ENCODE measurements at places on chromosomes 7 and 10.
A peak's percentile ranks its signal among the peaks of the same experiment; 100 is the strongest.

- DNase-seq = no peak
Measured at GRCh38 chr7:127798769-127799372, 146.9 kb downstream of the SND1 start.

DNA sequence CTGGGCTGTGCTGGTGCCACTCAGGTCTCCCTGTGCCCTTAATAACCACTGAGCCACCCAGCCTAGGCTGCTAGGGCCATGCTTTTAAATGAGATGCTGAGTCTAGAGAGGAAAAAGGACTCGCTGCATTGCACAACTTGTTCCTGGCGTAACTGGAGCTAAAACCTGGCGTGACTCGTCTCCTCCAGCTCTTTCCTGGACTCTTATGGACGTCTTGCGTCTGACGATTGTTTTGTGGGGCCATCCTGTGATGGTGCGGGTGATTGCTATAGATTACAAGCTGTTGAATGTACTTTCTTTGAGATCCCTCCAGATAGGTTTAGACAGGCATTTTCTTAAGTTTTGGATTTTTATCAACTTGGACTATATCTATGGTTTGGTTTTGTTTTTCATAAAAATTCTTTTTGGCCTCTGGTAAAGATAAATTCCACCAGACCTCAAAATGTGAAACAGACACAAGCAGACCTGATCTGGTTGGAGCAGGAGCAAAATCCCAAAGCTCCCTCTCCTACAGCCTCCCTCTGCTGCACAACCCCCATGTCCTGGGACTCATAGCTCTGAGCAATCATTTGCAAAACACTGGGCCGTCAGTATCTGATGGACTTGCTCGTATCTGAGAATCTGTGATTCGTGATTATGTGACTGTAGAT, 230.3 kb downstream of the ARHGAP12 start:
- no peak for DNase-seq

- DNase-seq = no peak
Measured at GRCh38 chr7:158582089-158582456, 5.5 kb downstream of the PTPRN2 start.

DNA sequence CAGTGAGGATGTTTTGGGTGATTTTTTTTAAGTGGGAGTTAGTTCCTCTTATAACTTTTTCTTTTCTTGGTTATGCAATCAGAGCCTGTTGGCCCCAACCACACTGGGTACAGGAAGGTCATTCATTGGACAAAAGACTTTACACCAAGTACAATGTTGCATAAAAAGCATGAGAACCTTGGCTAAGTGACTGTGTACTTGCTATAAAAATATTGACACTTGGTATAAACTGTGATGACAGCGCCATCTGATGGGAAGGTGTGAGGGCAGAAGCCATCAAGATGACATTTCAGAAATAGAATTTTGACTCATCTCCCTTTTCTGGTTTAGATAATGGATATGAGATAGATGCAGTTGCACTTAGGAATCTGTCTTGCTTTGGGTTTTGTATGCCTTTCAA, 126.4 kb upstream of the CCDC6 start:
- DNase-seq = peak; percentile 45

DNA sequence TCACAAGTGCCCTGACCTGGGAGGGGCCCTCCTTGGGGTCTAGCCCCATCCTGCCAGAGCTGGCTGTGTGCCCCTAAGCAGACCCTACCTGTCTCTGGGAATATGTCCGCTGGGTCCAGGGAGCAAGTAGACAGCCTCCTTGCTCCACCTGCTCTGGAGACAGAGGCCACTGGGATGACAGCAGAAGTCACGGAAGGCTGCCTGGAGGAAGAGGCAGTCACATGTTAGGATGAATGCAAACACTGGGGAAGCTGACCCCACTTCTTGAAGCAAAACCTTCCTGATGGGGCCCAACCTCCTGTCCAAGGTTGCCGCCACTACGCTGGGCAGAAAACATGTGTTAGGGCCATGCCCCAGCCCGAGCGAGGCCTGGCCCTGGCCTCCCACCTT, 11.7 kb upstream of the LFNG start:
- DNase-seq = no peak

- DNase-seq = no peak
Measured at GRCh38 chr10:17848646-17849045, 39.5 kb downstream of the MRC1 start.

GRCh38 chr7:36309716-36310115, 79.9 kb upstream of the ANLN start:
- no peak for DNase-seq

DNA sequence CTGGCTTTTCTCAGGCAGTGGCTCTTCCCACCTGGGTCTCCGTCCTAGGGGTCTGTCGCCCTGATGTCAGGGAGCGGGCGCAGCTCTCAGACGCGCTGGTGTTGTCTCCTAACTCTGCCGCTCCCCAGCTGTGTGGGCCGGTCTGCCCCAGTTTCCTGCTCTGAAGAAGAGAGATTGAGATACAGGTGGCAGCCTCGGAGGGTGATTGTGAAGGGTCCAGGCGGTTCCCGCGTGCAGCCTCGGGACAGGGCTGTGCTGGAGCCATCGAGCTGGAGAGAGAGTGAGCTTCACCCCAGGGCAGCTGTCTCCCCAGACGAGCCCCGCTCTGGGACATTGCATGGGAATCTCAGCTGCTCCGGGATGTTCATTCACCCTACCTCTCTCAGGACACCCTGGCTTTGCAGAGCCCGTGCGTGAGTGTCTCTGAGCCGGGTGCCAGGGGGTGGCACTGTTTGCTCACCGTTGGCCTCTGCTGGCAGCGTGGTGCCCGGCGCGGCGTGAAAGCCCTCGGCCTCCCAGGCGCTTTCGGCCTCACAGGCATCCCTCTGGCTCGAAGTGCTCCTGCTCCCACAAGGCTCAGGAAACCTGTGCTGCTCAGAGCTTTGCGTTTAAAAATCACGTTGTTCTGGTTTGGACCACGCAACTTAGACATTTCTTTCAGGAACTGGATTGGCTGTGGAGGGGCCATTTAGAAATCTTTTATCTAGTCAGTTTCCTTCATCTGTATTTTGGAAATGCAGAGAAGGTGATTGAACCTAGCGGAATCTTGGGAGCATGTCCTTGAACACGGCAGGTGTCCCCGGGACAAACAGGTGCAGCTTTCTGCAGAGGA, 33.8 kb upstream of the ZFAND2A start:
- DNase-seq = no peak

DNA sequence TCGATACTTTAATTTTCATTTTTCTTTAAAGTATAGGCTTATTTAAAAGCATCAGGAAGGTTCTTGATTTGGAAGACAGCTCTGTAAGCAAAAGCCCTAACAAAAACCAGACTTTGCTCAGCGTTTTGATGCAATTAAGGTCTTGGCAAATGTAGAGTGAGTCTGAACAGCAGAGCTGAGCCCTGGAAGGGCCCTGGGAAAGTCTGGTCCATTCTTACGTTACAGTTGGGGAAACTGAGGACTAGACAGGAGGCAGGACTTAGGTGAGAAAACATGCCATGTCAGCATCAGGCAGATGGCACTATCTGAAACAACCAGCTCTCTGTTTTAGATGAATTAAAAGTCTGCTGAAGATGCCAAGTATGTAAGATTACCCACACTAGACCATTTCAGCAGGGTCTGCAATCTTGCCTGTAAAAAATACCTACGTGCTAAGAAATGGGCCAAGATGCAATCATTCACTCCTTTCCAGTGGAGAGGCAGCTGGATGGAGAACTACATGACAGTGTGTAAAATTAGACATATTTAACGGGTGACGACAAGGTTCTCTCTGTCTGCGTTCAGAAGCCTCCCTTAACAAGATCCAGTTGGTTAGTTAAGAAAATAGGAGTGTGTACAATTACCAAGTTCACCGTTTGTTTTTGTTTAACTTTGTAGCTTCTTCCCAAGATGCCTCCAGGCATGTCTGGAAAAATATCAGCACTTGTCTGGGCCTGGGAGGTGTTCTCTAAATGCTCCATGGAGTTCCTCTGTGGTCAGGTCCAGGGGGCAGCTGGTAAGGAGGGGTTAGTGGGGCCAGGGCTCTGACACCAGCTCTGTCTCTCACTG, 502.3 kb upstream of the ZMIZ1 start:
- DNase-seq = no peak

- DNase-seq = no peak
Measured at GRCh38 chr10:102264371-102264770, 19.0 kb downstream of the GBF1 start.

GRCh38 chr7:17326378-17326777, 27.9 kb downstream of the AHR start:
- no peak for DNase-seq

DNA sequence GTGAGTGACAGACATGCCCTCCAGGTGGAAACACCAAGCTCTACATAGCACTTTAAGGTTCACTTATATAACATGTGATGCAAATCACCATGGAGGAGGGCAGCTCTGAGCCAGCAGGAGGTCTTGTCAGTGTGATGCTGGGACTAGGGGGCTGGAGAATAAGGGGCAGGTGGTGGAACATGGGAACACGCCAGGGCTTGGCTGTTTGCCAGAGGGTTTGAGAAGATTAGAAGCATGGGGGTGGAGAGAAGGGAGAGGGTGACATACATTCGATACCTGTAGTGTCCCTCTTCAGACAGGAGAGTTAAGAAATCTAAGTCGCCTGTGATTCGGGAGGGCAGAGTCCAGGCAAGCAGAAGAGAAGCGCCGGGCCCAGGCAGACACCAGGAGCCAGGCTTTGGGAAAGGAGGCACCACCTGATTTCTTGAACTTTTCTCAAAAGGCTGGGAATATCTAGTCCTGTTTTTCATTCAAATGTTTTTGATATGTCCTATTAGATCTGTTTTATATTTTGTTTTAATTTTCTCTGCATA, 16.9 kb upstream of the LAMB4 start:
- no peak for DNase-seq

DNA sequence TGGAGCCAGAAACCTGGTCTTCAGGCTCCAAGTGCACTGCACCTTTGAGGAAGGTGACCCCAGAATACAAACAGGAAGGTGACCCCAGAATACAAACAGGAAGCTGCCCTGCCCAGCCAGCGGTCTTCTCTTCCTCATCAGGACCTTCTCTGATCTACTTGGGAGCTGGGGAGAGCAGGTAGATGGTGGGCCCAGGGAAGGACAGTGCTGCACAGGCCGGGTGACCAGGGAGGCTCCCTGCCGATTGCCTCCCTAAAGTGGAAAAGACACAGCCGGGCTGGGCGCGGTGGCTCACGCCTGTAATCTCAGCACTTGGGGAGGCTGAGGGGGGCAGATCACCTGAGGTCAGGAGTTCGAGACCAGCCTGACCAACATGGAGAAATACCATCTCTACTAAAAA, 151.8 kb upstream of the CHST15 start:
- DNase-seq = no peak

DNA sequence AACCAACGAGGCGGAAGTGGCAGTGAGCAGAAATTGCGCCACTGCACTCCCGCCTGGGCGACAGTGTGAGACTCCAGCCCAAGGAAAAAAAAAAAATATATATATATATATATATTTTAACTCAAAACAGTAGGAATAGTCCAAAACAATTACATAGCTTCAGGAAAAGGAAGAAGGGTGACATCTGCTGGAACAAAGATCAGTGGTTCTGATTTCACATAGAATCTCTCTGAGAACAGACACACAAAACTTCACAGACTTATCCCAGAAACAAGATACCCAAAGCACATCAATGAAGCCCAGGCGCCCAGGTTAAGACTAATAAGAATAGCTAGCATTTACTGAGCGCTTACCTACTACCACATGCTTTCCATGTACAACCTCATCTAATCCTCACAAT, 45.0 kb downstream of the DNMBP start:
- DNase-seq = no peak

DNA sequence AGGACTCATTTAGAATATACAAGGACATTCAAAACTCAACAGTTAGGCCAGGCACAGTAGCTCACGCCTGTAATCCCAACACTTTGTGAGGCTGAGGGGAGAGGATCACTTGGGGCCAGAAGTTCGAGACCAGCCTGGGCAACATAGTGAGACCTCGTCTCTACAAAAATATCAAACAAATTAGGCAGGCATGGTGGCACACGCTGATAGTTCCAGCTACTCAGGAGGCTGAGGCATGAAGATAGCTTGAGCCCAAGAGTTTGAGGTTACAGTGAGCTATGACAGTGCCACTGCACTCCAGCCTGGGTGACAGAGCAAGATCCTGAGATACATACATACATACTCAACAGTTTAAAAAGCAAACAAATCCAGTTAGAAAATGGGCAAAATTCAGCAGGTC, 44.9 kb downstream of the GNA12 start:
- DNase-seq = no peak

- no peak for DNase-seq
Measured at GRCh38 chr10:10892290-10892875, 125.3 kb upstream of the CELF2 start.

DNA sequence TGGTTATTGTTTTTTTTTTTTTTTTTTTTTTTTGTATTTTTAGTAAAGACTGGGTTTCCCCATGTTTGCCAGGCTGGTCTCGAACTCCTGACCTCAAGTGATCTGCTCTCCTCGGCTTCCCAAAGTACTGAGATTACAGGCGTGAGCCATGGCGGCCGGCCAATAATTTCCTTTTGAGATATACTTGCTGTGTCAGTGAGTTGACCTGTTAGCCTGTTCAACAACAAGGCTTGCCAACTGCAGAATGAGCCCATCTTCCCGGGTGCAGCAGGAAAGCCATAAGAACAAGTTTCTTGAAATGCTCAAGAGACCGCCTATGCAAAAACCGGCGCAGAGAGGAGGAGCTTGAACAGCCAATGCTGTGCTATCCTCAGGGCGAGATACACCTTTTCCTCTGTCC, 112.5 kb downstream of the PRPF18 start:
- DNase-seq = no peak

DNA sequence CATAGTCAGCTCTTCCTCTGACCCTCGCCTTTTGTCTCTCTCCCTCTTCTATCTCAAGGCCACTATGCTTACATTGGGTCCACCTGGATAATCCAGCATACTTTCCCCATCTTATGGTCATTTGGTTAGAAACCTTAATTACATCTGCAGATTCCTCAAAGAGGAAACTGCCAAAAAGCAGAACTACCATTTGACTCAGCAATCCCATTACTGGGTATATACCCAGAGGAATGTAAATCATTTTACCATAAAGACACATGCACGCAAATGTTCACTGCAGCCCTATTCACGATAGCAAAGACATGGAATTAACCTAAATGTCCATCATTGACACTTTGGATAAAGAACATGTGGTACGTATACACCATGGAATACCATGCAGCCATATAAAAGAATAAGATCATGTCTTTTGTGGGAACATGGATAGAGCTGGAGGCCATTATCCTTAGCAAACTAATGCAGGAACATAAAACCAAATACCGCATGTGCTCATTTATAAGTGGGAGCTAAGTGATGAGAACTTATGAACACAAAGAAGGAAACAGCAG, 114.8 kb upstream of the NPY start:
- DNase-seq = no peak

GRCh38 chr7:150968734-150969372, 9.3 kb downstream of the KCNH2 start:
- no peak for DNase-seq

GRCh38 chr7:133433165-133433812, 180.4 kb downstream of the EXOC4 start:
- no peak for DNase-seq

- no peak for DNase-seq
Measured at GRCh38 chr10:132563485-132564248, 26.1 kb downstream of the INPP5A start.

GRCh38 chr10:95277614-95278013, 13.2 kb downstream of the PDLIM1 start:
- DNase-seq = no peak

Measured in SIG-M5 (cell line).